Posterior cingulate gyrus (tissue), 11 donors: ENCODE measurements at places on chromosomes 16 and 17.
A peak's percentile ranks its signal among the peaks of the same experiment; 100 is the strongest.

GRCh38 chr17:51419476-51419875 is 159.1 kb downstream of the UTP18 start:
- no peak for DNase-seq

- peak; percentile 65 for DNase-seq
Observed at GRCh38 chr17:77504652-77505155, 363.9 kb downstream of the SEC14L1 start.

GRCh38 chr17:55983096-55983495 is 170.2 kb upstream of the ANKFN1 start:
- no peak for DNase-seq

- no peak for DNase-seq
Observed at GRCh38 chr16:11092788-11093571, 148.6 kb downstream of the CLEC16A start.

DNA sequence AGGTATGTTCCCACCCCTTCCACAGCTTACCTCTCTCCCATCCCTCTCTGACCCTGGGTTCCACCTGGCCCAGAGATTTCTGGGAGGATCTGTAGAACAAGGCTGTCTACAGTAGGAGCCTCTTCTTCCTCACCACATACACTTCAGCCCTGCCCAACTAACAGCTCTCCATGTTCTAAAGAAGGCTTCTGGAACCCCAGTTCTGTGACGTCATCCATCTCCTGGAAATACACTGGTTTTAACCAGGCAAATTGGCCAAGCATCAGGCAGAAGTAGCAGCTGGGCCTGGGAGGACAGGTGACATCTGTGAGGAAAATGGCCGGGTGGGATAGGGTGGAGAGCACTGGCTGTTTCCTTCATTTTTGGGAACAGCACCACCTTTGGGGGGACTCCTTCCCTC is at the start of gene LYZL6:
TSS of gene LYZL6 (minus strand) at position 177 of the 400 bp plus-strand sequence. CDS start 4,357 bp downstream, outside the sequence.
- DNase-seq, result no peak

GRCh38 chr17:29369831-29370735 is 20.1 kb upstream of the TAOK1 start:
- peak; percentile 45 for DNase-seq

DNA sequence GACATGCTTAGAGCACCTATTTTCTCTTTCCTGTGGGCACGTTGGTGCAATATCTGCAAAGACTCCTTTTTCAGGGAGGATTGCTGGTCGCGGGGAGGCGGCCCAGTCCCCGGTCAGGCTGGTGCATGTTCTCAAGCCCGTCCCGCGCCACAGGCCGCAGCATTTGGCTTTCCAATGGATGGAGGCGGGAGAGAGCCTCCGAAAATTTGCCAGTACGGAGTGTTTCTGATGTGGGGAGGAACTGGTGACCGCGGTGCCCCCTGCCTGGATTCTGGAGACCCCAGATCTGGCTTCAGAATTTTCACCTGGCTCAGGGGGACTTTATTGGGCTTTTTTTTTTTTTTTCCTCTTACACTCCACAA is 2.3 kb downstream of the CMIP start:
- no peak for DNase-seq

- no peak for DNase-seq
Observed at GRCh38 chr16:1997494-1998359, 8.0 kb downstream of the SYNGR3 start.

DNA sequence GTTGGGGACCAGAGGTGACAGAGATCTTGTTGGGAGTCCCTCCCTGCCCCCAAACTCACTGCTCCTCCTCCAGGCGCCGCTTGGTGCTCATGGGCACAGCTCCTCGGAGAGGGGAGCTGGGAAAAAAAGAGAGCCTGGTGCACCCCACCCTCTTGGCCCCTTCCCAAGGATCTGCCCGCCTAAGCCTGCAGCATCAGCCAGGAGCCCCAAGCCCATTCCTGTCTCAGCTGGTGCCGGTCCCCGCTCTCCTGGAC is 400 bp downstream of the HCFC1R1 start:
- DNase-seq, result peak; percentile 38

DNA sequence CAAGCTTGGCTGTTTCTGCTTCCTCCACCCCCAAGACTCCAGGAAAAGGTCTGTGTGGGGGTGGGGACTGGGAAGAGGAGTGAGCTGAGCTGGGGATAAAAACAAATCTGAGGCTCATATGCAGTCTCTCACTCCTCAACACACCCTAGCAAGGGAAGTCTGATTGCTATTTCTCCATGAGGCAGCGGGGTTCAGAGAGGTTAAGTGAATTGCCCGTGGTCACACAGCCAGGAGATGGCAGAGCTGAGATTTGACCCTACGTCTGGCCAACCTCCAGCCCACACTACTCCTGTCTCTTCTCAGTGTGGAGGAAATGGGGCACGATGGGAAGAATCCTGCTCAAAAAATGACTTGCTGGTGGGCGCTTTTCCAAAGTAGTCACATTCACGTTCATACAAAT is 4.8 kb upstream of the ABCC3 start:
- no peak for DNase-seq

DNA sequence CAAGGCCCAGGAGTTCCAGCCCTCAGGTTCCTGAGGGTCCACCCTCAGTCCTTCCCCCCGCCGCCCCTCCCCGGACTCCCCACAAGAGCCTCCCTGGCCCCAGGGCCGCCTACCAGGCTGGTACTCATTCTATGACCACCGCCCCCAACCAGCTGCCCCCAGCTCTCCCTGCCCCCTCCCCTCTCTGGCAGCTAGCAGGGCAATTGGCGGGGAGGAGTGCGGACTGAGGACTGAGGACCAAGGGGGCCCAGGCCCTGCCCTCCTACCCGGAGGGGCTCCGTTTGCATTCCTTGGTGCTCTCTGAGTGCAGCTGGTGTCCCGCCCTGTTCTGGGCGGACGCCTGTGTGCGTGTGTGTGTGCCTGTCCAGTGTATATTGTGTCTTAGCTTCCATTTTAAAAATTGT is 19.1 kb downstream of the UNC13D start:
- DNase-seq, result no peak

GRCh38 chr17:40485851-40486521 is 15.4 kb downstream of the TNS4 start:
- DNase-seq, result peak; percentile 62

DNA sequence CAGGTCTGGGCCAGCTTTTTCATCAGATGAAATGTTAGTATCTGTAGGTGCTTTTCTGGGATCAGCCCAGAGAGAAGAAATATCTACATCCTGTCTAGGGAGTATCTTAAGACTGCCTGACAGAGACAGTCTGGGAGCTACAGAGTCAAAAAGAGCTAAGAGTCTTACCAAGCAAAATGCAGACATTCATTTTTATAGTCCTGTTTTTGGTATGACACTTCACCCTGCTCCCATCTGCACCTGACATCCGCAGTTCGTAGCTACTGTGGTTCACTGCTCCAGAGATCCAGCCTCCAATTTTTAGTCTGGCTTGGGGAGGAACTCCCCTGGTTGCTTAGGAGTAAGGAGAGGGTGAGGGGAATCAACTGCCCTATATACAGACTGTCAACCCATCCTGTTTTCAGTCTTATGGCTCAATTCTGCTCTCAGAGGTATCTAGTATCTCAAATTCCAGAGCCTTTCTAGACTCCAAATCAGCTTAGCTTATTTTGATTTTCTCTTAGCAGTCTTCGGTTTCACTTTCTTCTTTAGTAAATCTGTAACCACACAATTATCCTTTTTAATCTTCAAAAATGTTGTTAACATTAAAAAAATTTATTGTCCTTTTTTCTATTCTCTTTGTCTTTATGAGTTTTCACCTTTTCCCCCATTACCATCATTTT is 97.8 kb downstream of the TMEM100 start:
- DNase-seq, result no peak

- DNase-seq, result no peak
Observed at GRCh38 chr17:32222621-32223020, 43.0 kb upstream of the RHBDL3 start.

- DNase-seq, result no peak
Observed at GRCh38 chr17:17304521-17304985, 1.4 kb downstream of the NT5M start.

GRCh38 chr17:29005936-29006511 is at the start of gene SEZ6:
TSS of gene SEZ6 (minus strand) at chr17:29006033. CDS start at chr17:29005869, 164 bp downstream.
- peak; percentile 97 for DNase-seq

GRCh38 chr16:89565506-89566372 is 5.3 kb downstream of the RPL13 start:
- peak; percentile 47 for DNase-seq

DNA sequence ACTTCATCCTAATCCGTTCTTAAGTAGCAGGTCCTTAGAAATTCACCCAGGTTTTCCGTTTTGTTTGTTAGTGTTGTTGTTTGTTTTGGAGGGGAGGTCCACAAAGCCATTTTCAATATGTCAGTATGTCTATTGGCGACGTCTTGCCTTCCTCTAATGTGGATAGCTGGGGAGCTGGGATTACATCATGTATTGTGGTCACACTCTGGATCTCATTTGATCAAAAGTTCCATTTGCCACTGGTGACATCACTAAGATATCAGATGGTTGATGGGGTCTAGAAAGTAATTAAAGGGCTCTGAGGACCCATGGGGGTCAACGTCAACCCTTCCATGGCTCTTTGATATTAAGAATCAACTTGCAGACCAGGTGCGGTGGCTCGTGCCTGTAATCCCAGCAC is 2.7 kb upstream of the EPN3 start:
- DNase-seq, result no peak

DNA sequence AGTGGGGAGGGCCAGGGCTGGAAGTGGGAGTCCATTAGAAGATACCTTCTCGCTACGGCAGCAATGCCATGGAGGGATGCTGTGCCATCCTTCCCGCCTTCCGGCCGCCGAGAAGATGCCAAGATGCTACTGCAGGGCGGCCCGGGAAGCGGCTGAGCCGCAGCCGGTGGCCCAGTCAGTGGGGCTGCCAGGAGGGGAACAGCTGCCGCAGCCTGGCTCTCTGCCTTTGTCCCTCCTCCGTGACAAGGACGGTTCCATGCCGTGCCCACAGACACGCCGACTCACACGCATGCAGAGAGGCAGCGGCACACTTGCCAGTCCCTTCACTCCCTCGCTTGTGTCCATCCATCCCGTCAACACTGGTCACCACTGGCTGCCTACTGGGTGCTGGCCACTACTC is 20.2 kb upstream of the NCBP3 start:
- DNase-seq, result peak; percentile 95
